NCI-H1092 treated with DMSO at 0.1 percent for 48 hours (cell line): ENCODE measurements at places on chromosomes 3 and 15.

DNA sequence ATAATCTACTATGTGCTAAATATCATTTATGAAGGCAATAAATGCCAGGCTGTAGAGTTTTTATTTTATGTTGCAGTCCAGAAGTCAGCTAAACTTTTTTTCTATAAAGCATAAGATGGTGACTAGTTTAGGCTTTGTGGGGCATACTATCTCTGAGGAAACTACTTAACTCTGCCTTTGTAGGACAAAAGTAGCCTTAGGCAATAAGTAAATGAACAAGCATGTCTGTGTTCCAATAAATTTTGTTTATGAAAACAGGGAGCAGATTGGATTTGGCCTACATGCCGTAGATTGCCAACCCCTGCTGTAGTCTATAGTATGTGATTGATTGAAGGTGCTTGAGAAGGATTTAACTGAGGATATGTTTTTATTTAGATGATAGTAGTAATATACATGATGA is 502.5 kb upstream of the NAALADL2 start:
- DNase-seq = no peak

- peak; percentile 30 for DNase-seq
Measured at GRCh38 chr15:44711743-44712345, 527 bp downstream of the B2M start.

DNA sequence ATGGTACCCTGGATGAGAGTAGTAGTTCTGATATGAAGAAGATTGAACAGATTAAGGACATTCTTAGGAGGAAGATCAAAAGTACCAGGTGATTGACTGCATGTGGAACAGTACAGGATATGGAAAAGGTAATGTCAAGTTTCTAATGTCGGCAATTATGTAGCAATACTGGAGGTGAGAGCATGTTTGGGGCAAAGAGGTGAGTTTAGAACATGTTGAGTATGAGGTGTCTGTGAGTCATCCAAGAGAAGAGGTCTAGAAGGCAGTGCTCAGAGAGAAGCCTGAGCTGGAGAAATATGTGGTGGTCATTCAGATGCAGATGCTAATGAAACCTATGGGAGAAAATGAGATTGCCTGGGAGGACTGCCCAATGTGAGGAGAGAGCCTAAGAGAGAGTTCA is 305.6 kb downstream of the ZBTB20 start:
- DNase-seq = no peak

GRCh38 chr3:167837466-167837865 is 101.9 kb downstream of the SERPINI1 start:
- no peak for DNase-seq

DNA sequence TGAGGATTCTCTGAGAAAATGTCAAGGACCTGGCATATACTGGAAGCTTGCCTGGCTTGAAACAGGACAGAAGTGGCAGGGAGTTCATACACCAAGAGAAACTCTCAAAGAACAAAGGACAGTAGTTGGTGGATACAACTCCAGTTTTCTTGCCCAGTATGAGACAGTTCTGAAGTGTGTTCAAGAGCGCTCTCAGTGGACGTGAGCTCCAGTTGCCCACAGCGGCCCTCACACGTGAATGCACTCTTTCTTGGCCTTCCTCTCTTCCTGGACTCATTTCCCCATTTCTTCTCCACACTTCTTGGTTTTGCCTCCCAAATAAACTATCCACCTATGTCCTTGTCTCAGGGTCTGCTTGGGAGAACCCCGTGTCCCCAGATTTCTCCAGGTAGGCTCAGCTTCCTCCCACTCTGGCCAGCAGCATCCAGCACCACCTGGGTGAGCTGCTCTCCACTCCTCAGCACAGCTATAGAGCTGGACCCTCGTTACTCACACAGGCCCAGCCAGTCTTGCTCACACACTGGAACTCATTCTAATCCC is 54.5 kb downstream of the DCLK3 start:
- DNase-seq = no peak

- DNase-seq = no peak
Measured at GRCh38 chr15:78055919-78056713, 21.4 kb downstream of the TBC1D2B start.

DNA sequence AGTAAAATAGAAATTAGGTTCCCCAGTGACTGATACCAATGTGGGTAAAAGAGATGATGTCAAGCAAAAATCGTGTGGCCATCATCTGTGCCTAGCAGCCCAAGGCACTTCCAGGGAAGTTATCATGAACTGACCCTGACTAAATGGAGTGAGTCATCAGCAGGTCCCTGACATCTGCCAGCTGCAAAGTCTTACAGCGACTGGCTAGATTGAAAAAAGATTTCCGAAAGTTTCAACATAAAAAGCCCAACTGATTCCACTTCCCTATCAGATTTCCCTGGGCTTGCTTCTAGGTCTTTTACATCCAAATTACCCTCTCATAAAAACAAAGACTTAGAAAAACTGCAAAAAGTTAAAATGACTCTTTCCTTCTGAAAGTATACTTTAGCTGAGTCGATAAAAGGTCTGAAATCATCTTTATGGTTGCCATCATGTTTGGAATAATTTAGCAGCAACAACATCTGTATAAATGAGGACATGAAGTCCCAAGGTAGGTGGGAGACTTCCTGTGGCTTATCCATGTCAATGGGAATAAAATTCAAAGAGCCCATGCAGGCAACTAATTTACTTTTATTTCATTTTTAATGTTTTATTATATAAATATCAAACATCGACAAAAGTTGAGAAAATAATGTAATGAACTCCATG is 342.8 kb downstream of the ERC2 start:
- no peak for DNase-seq

- DNase-seq = no peak
Measured at GRCh38 chr15:34214135-34214534, 4.2 kb upstream of the KATNBL1 start.

GRCh38 chr15:28107111-28107903 is 8.2 kb upstream of the OCA2 start:
- DNase-seq = no peak

GRCh38 chr3:58236527-58237237 is 910 bp upstream of the ABHD6 start:
- DNase-seq = no peak

- DNase-seq = no peak
Measured at GRCh38 chr15:73373221-73373620, 4.5 kb upstream of the HCN4 start.

GRCh38 chr15:71597637-71598036 is 212.7 kb upstream of the NR2E3 start:
- DNase-seq = no peak
